ENCODE measurements at places on chromosomes 4 and X.

DNA sequence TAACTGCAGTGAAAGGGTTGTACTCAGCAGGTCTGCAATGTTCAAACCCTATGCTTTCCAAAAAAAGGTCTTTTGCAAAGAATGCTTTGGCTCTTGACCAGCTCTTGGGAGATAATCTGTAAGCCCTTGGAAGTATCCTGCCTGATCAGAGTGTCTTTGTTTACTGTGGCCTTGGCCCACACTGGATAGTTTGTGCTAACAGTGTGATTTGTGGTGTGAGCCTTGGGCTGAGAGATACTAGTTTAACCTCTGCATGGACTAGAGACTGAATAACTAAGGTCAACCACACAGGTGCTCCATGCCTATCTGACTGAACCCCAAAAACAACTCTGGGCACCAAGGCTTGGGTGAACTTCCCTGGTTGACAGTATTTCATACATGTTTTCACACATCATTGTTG lies 3.6 kb upstream of the MAGED1 start:
- DNase-seq, result no peak

DNA sequence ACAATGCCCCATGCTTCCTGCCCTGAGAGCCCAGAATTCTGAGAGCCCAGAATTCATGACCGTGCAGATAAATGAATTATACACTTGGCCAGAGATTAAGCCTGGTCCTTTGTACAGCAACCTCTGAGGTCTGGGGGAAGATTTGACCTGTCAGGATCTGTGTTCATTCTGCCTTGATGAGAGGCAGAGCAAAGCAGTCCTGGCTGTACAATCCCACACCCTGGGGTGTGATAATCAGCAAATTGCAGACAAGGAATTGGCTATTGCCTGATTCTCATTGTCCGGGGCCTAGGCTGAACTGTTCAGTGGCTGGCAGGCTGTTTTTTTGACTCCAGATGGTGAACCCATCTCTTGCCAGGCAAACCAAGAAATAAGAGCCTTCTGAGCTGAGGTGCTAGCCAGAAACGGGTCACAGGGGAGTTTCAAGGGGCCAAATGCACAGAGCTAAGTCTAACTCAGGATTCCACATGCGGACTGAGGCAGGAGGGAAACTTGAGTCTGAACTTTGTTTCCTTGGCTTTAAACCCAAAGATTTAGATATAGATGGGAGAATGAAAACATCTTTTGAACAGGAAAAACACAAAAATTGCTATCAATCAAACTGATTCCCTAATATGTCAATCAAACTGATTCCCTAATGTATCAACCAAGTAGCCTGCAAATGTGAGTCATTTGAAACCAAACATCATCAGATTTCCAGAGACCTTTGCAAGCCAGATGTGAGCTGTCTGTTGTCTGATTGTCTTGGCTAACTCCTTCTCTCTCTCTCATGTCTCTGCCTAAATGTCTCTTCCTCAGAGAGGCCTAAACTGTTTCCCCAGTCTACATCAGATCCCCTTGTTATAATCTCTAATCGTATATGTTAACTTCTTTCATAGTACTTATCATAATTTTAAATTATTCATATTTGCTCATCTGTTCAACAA lies 159.3 kb downstream of the ATG4A start:
- DNase-seq, result no peak

GRCh38 chr4:140028676-140029517 lies 125.1 kb downstream of the MAML3 start:
- DNase-seq, result no peak

DNA sequence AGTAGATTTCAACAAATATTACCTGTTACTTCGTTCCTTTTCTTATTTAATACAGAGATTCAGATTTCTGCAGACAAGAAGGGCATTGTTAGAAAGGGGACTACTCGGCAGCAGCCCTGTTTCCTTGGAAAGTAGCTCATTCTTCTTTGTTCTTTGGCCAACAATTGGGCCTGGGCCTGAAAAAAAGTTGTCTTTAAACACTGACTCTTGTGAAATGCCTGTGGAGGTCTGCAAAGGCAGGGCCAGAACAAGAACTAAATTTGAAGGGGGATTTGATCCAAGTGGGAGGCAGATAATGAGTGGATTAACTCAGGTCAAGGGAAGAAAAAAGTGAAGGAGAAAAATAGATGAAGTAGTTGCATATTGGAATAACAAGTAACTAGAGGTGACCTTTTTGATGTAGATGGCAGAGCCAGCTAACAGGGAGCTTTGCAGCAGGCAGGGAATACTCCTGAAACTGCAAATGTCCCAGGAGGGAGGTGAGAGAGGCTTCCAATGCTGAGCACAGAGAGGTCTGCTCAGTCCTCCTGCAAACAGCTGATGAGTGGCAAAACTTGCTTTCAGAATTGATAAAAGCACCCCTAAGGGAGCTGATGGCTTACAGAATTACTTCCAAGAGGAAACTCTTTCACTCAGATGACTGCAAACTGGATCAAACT lies 393.2 kb upstream of the HS3ST1 start:
- no peak for DNase-seq

GRCh38 chr4:14396183-14396582 lies 606.1 kb upstream of the CPEB2 start:
- no peak for DNase-seq

DNA sequence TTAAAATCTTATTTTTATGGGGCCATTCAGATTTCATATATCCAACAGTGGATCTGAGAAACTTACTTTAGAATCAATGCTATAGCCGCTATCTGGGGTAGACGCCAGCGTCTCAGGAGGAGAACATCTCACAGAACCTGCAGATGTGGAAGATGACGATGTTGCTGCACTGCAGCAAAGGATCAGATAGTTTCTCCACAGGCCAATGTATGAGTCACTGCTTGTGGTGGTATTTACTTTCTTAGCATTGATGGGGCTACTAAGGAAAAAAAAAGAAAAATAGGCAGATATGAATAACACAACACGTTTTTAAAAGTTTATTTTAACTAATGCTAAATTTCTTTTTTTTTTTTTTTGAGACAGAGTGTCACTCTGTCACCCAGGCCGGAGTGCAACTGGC lies 85.9 kb downstream of the ZAR1 start:
- DNase-seq, result no peak

DNA sequence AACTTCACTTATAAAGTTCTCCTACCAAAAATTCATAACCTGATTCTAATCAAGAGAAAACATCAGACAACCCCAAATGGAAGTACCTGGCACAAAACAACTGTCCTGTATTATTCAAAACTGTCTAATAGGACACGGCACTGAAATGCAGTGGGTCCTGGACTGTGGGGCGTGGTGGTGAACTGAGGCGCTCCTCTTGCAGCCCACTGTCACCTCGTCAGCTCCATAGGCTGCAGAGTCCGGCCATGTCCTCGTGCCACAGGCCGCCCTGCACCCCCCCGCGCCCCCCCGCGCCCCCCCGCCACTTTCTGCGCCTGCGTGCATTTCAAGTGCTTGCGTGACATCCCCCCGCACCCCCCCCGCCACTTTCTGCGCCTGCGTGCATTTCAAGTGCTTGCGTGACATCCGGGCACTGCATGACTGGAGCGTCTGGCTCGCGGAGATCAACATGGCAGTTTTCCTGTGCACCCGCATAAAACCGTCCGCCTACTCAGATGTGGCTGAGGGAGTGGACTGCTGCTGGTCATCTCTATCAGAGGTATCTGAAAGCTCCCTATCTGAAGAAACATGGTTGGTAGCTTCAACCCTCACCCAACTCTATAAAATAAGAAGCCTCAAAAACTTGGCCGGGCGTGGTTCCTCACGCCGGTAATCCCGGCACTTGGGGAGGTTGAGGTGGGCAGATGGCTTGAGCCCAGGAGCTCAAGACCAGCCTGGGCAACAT lies 28.8 kb downstream of the ATXN3L start:
- DNase-seq, result no peak

DNA sequence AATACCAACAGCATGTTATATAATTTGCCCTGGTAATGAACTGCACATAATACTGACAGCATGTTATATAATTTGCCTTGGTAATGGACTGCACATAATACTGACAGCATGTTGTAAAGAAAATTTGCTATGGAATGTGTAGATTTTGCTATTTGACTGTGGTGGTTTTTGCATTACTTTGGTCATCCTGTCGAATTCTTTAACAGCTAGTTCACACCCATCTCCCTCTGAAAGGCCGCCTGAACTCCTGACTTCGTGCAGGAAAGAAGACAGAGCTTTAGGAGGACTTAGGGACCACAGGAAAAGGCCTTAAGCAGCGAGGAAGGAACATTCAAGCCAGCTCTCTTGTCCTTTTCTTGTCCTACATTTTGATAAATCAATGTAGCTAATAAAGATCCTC lies 45.2 kb upstream of the DCLK2 start:
- DNase-seq, result no peak

- DNase-seq, result no peak
Observed at GRCh38 chr4:48047896-48048295, 31.3 kb downstream of the NIPAL1 start.

- no peak for DNase-seq
Observed at GRCh38 chr4:53234669-53235068, 131.2 kb downstream of the SCFD2 start.

GRCh38 chr4:108581083-108581482 lies 39.3 kb upstream of the RPL34 start:
- DNase-seq, result no peak

DNA sequence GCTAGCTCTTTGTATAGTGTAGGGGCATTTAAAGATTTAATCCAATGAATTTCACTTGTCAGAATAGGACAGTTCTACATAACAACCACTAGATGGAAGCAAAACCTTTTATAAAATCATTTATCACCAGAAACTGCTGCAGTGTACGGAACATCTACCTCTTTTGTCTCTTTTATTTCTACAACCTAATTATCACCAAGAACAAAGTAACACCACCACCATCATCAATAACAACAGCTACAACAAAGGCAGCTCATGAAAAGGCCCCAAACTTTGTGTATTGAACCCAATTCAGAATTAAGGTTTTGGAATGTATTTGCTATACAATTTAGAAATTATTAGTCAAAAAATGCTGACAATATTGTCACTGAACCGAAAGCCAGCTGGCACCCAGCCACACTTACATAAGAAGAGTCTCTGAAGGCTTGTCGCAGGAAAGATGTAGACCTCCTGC lies 260.9 kb upstream of the RPS6KA3 start:
- peak; percentile 38 for DNase-seq

DNA sequence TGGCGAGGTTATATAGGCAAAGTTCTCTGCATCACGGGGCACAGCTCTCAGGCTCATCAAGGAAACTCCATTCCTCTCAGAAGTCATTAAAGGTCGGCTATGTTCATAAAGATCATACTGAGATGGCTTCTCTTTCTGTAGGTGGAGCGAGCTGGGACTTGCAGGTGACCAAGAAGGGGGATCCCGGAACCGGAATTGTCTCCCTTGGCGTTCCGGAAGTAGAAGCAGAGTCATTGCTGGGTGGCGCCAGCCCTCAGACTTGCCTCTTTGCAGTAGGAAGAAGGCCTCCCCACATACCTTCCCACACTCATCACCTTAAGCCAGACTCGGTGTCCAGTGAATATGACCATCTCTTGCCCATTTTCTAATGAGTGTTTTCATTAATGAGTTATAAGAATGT lies 17.9 kb upstream of the HPGD start:
- DNase-seq, result no peak

- DNase-seq, result no peak
Observed at GRCh38 chr4:28151314-28151713, 1290.7 kb downstream of the STIM2 start.

DNA sequence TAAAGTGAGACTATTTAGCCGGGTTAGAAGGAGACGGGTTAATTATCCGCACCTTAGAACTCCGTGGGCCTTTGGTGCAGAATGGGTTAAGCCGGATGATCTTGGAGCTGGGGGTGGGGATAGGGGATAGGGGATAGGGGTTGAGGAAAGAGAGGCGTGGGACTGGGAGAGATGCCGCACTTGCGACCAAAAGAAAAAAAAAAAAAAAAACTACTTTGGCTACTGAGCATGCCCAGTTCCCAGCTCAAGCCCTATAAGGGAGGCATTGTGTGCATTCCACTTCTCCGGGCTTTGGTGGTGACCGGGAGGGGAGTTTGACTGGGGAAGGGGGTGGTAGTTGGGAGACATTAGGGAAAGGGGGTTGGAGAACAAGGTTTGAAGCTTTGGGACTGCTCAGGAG lies at the start of gene SLITRK4:
TSS of gene SLITRK4 (minus strand) at position 187 of the 400 bp plus-strand sequence. CDS start 4,993 bp downstream, outside the sequence.
- DNase-seq, result no peak

DNA sequence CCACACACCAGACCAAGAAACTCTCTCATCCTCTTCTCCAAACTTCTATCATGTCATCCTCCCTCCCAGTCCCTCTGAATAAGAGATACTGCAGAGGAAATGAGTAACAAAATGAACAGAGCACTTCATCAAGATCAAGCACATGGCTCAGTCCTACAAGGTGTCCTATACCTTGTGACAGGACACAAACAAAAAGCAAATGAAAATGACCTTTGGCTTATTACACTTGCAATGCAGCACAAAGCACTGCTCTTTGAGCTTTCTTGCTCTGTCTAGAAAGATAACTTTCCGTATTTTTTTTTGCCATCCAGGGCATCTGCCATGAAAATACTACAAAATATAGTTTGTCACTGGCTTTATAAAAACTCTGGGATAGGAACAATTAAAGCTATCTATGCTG lies 402.7 kb downstream of the HNRNPD start:
- no peak for DNase-seq

DNA sequence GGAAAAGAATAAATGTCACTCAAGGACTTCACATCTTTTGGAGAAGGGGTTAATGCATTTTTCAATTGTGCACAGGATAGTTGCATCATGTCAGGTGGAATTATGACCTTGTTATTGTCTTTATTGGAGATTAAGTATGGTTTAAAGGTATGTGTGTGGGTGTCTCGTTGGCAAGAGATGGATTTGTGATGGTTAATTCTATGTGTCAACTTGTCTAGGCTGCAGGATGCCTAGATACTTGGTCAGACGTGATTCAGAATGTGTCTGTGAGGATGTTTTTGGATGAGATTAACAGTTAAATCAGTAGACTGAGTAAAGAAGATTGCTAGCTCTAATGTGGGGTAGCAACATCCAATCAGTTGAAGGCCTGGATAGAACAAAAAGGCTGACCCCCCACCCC lies 42.2 kb upstream of the HSD17B10 start:
- DNase-seq, result no peak

- DNase-seq, result no peak
Observed at GRCh38 chr4:91058345-91058744, 931.2 kb downstream of the CCSER1 start.

DNA sequence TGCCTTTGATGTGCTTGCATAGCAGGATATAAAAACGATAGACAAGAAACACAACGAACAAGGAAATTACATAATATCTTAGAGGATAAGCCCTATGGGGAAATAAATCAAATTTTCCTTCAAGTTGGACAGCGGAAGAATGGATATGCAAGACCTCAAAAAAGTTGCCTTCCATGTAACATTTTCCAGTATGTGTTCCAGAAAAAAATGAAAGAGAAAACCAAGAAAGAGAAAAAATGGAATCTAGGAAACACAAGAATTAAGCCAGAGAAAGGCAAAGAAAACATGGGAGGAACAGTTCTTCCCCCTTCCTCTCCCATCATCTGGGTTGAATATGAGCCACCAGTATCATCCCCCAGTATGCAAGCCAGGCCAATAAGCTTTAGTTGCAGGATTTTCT lies 34.6 kb upstream of the MID1 start:
- no peak for DNase-seq

- no peak for DNase-seq
Observed at GRCh38 chrX:109774706-109775105, 41.6 kb upstream of the ACSL4 start.
